ENCODE measurements at places on chromosomes 7 and 10. TPM values are rescaled to one million over a fixed set of nuclear protein-coding genes. Genes with fewer than 3 reads are reported as not detected.
A peak's percentile ranks its signal among the peaks of the same experiment; 100 is the strongest.

- DNase-seq = no peak
Observed at GRCh38 chr10:86377797-86378146, 11.2 kb upstream of the GRID1 start.

GRCh38 chr7:100799037-100799896, 28.1 kb downstream of the EPHB4 start:
- peak; percentile 75 for DNase-seq

DNA sequence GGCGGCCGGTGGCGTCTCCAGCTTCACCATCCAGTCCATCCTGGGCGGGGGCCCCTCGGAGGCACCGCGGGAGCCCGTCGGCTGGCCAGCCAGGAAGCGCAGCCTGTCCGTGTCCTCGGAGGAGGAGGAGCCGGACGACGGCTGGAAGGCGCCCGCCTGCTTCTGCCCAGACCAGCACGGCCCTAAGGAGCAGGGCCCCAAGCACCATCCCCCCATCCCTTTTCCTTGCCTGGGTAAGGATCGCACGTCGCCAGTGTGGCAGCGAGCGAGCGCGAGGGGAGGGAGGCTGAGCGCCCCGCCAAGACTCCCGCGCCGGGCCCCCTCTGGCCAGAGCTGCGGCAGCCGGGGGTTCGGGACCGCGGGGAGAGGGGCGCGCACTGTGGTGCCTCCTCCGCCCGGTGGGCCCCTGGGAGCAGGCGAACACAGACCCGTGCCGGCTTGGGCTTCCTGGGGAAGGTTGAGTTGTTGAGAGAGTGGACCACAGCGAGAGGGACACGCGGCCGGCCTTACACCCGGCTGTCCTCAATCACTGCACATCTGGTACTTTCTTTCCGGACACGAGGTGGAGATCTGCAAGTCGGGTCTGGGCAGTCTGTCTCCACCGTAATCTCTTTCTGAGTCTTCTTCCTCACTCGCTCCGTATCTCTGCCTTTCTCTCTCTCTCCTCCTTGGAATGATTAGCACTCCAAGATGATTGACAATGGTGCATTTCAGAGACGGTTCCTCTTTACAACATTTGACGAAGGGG, 652 bp downstream of the HMX2 start:
- DNase-seq = no peak

The ENO4 gene
- total RNA-seq = not detected

The LRRC61 gene
- not detected for total RNA-seq

The KNDC1 gene
- total RNA-seq = not detected

All from stomach (tissue), 19 donors.